ENCODE measurements at places on chromosomes 1 and 21.
A peak's percentile ranks its signal among the peaks of the same experiment; 100 is the strongest.

GRCh38 chr21:41250519-41250918 is 66.1 kb upstream of the FAM3B start:
- DNase-seq: no peak

DNA sequence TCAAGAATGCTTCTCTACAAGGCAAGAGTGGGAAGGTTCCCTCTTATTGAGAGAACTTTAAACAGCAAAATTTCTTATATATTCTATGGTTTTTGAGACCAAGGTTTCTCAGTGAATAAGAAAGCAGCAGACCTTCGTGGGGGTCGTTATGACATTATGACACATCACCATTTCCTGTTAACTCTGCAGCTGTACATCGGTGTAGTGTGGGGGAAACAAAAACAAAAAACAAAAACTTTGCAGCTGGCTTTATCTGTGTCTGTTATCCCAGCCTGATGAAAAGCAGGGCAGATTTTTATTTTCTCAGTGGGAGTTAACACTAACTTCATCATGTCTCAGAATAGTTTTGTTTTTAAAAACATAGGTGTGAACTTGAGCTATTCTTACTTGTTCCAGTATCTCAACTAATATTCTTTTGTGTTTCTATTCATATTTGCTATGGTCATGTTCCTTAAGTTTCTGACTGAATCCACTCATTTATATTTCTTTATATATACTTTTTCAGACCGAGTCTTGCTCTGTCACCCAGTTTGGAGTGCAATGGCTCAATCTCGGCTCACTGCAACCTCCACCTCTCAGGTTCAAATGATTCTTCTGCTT is 2.1 kb downstream of the SDE2 start:
- no peak for DNase-seq

GRCh38 chr1:6299557-6300165 is 38.8 kb upstream of the GPR153 start:
- no peak for DNase-seq

DNA sequence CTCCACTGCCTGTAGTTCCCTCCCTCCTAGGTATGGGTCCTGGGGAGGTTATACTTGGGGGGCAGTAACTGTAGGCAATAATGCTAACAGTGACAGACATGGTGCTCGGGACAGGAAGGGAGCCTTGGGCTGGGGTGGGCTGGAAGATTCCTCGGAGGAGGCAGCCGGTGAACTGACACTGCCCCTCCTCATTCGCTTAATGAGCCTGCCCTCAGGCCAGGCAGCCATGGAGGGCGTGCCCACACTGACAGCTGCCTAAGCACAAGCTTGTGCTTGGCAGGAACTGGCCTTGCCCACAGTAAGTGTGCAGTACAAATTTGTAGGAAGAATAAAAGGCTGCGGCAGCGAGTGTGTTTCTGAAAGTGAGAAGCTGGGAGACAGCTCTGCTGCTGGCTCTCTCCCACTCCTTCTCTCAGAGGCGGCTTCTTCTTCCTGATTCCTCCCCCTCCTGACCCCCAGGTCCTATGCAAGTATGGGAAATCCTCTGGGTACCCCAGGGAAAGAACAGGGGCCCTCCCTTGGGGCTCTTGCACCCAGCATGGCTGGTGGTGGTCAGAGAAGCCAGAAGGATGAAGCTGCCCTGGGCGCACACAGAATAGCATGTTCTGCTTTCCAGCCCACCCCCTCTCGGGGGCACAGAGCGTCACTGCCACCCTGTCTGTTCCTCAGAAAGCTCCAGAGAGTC is 23.6 kb downstream of the OPTC start:
- DNase-seq: no peak

DNA sequence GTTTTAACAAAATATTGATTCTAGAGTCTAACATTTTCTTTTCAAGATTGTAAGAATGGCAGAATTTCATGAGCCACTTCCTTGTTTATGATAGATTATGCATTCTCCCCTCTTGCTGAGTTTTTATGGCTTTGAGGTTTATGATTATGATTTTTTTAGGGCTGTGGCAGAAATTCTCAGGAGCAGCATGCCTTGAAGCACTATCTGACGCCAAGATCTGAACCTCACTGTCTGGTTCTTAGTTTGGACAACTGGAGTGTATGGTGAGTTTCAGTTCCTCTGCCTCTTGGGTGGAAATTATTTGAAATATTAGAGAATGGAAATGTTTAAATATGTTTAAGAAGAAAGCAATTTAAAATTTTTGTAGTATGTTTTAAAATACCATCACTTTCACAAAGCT is 10.2 kb downstream of the USP16 start:
- no peak for DNase-seq

GRCh38 chr1:185603158-185603557 is 131.0 kb upstream of the HMCN1 start:
- no peak for DNase-seq

DNA sequence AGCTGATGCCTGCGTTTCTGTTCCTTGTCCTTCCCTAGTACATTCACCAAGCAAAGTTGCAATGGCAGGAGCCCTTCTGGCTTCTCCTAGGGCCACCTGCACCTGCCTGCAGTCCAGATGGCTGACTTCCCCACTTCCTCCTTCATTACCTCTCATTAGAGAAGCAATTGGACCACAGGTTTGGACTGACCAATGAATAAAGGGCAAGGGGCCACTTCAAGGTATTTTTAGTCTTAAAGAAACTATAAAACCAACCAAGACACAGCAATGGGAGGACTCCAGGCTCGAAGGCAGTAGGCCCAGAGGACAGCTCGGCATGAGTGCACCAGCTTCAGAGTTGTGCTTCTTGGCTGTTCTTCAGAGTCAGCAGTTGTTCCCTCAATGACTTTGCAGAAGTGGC is 60.8 kb upstream of the ROR1 start:
- no peak for DNase-seq

DNA sequence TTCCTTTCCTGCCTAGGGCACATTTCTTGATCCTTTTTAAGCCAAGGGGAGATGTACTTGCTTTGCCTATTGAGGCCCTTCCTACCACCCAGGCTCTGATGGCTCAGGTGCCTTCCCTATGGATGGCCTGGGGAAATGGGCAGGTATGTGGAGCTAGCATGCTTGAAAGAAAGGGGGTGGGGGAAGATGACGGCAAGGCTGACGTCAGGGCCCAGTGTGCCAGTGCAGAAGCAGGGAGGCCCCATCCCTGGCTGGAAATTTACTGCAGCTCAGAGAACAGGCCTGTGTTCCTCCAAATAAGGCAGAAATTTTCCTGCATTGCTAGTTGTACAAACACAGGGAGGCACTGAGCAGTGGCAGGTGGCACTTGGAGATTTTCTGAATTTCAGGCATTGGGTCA is 453.2 kb upstream of the VAMP3 start:
- no peak for DNase-seq

- DNase-seq: no peak
These were observed 15.6 kb upstream of the ATP1B1 start for GRCh38 chr1:169090900-169091311.

- peak; percentile 13 for DNase-seq
These were observed at the start of gene CD34 for GRCh38 chr1:207910591-207911354. TSS of gene CD34 (minus strand) at chr1:207911125. CDS start at chr1:207911080, 45 bp downstream.

DNA sequence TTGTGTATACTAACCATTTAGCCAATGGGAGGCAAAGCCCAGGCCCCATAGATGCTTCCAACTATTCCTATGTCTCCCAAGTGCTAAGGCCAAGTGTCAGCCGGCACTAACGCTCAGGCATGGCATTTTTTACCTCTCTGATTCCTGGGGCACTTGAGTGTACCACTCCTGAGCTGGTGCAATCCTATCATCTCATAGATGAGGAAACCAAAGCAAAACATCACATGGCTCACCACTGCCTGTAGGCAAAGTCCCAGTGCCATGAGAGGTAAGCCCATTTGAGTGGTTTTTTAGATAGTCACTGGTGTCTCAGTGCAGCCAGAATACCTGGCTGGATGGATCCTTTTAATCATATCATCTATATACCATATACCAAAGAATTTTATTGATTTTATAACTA is 8.0 kb upstream of the CCN1 start:
- no peak for DNase-seq

- no peak for DNase-seq
These were observed 644 bp upstream of the MRPL24 start for GRCh38 chr1:156741481-156741983.

- no peak for DNase-seq
These were observed 6.1 kb upstream of the GATAD2B start for GRCh38 chr1:153928791-153929341.

- no peak for DNase-seq
These were observed 63.9 kb downstream of the SSBP3 start for GRCh38 chr1:54342288-54342687.

Data from stimulated activated CD4-positive, alpha-beta T cell treated with anti-CD3 and anti-CD28 coated beads, Interleukin-4, amount 100 ng/mL, for 48 hours (primary cell).